Adrenal gland (tissue), 19 donors: ENCODE measurements at places on chromosomes 5 and 9. TPM values are rescaled to one million over a fixed set of nuclear protein-coding genes. Genes with fewer than 3 reads are reported as not detected.

- DNase-seq = no peak
These were observed 191.3 kb upstream of the RAI14 start for GRCh38 chr5:34464829-34465228.

DNA sequence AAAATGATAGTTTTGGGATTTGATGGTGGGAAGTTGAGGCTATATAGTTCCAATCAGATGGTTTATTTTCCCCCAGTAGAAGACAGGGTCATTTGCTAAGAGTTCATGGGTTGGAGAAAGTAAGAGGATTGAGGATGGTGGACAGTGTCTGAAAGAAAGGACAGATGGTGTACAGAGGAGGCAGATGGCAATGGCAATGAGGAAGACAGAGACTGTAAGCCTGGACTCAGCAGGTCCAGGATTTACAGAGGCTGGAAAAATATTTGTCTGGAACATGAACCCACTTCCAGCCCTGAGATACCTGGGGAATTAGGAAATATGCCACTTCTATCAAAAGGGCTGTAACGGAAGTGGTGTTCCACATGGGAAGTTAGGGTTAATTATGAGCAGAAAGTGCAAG, 84.5 kb downstream of the PCSK1 start:
- DNase-seq = no peak

- no peak for DNase-seq
These were observed 83.2 kb upstream of the IRX4 start for GRCh38 chr5:1965925-1966324.

DNA sequence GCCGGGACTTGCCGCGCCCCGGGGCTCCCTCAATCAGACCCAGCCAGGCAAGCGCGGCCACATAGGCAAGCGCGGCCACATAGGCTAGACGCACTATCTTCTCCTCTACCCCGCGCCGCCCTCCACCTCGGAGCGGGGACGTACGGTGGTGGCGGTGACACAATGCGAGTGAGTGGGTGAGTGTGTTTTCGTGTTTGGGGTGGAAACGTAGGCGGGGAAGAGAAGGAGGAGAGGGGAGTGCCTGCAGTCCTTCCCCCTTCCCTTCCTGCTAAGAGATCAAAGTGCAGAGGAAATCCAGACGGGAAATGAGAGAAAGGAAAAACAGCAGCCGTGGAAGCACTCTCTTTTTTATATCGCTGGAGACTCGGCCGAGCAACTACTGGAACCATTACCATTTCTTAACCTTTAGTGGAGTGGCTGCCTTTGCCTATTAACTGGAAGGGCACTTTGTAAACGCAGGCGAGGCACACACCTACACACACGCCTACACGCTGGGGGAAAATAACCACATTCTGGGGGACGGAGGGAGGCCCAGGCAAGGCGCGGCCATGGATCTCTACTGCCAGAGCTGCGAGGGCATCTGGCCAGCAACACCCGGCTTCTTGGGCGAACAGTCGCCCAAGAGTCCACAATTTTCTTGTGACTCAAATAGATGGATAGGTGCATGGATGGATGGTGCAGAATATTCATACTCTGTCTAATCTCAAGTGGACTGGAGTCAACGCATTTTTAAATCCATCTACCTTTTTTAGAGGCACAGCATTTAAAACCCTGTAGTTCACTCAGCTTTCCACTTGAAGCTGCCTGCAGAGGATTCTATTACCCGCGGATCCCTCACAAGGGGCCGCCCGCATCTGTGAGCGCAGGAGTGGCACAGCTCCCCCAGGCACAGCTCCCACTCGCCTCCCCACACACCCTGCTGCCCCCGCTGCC, 2.1 kb downstream of the EDIL3 start:
- no peak for DNase-seq

DNA sequence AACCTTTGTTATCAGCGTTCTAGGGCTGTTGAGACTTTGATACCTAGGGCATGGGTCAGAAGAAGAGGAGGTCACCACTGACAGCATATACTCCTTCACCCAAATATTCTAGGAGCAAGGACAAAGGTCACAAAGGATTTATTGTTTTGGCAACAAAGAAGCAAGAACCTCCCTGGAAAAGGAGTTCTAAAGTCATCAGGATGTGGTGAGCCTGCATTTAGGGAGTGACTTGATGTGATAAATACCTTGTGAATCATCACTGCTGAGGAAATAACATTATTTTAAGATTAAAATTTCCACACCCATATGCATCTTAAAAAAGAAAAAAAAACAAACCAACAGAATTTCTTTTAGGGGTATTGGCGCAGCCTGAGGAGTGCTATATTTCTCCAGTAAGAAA, 13.9 kb downstream of the IFNA1 start:
- DNase-seq = no peak

THBS4 gene
- total RNA-seq = 1.1 TPM

LEAP2 gene
- total RNA-seq = 0.87 TPM

- DNase-seq = no peak
These were observed 95.4 kb downstream of the SLC44A1 start for GRCh38 chr9:105339849-105340248.

- no peak for DNase-seq
These were observed 303.0 kb downstream of the PARP8 start for GRCh38 chr5:50969151-50970031.
